ENCODE measurements at places on chromosomes 13 and 19. TPM values are rescaled to one million over a fixed set of nuclear protein-coding genes. Genes with fewer than 3 reads are reported as not detected.

The ERICH6B gene
- not detected for polyA plus RNA-seq

The PCP2 gene
- polyA plus RNA-seq: 1,380 TPM

The TGFBR3L gene
- polyA plus RNA-seq: 4.5 TPM

The ZNF723 gene
- polyA plus RNA-seq: 11.7 TPM

The IL4I1 gene
- not detected for polyA plus RNA-seq

The ACP5 gene
- not detected for polyA plus RNA-seq

The KCNN4 gene
- polyA plus RNA-seq: 4.1 TPM

The ACP7 gene
- not detected for polyA plus RNA-seq

The GFY gene
- 0.67 TPM for polyA plus RNA-seq

The TNFSF9 gene
- polyA plus RNA-seq: 0.14 TPM

The MED25 gene
- 9.5 TPM for polyA plus RNA-seq

The SLC25A41 gene
- polyA plus RNA-seq: not detected

The BEST2 gene
- polyA plus RNA-seq: not detected

The ZNF730 gene
- not detected for polyA plus RNA-seq

The FPR1 gene
- polyA plus RNA-seq: not detected

The MADCAM1 gene
- not detected for polyA plus RNA-seq

The IGFL2 gene
- polyA plus RNA-seq: not detected

The ZNF235 gene
- polyA plus RNA-seq: 0.28 TPM

The PLVAP gene
- not detected for polyA plus RNA-seq

The ZSWIM4 gene
- 0.85 TPM for polyA plus RNA-seq

The ADM5 gene
- polyA plus RNA-seq: 1.7 TPM

The MBD3L2 gene
- polyA plus RNA-seq: not detected

The ZNF791 gene
- 11.3 TPM for polyA plus RNA-seq

Measured in Purkinje cell (primary cell).